BE2C (cell line): ENCODE measurements at places on chromosomes 13 and 19.

DNA sequence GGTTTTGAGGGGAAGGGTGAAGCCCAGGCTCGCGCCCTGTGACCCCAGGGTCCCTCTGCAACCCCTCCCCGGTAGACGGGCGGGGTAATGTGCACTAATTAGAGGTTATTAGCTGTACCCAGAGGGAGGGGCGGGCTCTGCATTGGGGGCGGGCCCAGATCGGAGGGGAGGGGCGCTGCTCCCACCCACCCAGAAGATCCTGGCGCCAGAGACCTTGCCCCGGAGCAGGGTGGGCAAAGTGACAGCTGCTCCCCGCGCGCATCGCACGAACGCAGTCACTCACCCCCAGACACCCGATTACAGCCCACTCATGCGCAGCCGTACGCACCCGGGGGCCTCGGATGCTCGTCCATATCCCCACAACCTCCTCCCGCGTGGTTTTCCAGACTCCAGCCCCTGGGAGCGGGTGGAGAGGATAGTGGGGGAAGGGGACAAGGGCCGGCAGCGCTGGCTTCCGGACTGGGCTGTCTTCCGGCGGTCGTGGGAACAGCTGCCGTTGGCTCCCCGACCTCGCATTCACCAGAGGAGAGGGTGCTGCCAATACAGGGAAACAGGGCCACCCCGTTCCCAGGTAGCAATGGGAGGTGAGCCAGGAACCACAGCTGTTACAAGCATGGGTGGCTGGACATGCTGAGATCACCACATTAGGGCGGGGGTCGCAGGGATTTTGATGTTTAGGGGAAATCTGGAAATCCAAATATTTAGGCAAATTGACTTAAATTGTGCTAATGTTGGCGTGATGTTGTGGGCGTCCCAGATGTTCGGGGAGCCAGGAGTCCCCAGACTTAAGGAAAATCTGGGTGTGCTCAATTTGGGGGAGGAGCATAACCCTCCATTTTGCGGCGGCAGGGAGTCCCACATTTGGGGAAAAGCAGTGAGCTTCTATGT is 2.9 kb upstream of the HOOK2 start:
- DNase-seq: peak; percentile 90

DNA sequence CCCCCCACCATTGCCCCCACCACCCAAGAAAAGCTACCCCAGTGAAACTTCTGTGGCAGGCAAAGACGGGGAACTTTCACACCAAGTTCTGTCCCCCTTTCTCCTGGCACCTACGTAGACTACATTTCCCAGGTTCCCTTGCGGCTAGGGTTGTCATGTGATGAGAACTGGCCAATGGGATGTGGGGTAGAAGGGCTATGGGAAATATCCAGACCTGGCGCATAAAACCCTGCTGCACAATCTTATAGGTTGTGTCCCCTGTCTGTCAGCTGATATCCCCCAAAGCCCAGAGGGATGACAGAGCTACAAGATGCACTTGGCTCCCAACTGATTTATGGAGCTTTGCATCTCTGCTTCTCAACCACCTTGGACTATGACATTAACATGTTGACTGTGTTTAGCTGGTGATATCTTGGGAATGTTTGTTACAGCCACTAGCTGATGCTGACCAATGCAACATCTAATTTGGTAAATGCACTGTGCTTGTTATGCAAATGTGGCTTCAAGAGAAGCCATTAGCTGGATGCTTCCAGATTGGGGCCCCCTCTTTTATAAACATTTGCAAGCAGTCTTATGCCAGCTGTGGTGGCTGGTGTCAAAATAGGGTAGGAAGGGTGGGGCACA is 6.1 kb downstream of the SH2D3A start:
- peak; percentile 55 for DNase-seq

GRCh38 chr13:67083519-67083918 is 146.6 kb downstream of the PCDH9 start:
- DNase-seq: no peak

GRCh38 chr13:41944635-41945397 is 16.1 kb downstream of the VWA8 start:
- DNase-seq: no peak

DNA sequence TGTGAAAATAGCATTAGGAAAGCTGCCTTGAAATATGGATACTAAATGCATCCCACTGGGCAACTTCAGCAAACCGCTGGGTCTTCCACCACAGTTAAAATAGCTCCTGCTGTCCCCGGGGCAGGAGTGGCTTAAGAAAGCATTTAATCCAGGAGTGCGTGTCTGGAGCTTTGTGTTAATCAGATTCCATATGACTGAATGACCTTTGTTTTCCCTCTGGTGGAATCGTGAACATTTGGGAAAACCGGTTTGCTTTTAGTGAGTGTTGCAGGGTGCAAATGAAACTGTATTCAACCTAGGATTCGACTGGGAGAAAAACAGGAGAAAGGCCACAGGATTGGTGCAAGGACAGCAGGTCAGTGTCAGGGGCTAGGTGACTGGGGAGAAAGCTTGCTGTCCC is 237.6 kb upstream of the MAB21L1 start:
- peak; percentile 56 for DNase-seq

- no peak for DNase-seq
Observed at GRCh38 chr13:99746637-99747402, 224.7 kb downstream of the ZIC5 start.

DNA sequence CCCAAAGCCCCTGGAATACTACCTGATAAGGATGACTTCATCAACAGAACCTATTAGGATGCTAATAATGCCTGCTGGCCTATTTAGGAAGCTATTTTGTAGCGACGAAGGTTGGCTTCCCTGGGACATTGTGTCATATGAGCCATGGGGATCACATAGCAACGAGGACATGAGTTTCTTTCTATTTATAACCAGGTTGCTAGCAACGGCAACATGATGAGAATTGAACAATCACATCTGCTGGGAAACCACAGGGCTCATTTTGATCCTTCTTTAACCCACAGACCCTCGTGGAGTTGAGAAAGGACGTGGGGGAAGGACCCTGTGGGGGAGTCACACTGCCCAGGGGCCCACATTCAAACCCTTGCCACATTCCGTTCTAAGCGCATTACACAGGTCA is 172.2 kb downstream of the COL4A1 start:
- DNase-seq: no peak

DNA sequence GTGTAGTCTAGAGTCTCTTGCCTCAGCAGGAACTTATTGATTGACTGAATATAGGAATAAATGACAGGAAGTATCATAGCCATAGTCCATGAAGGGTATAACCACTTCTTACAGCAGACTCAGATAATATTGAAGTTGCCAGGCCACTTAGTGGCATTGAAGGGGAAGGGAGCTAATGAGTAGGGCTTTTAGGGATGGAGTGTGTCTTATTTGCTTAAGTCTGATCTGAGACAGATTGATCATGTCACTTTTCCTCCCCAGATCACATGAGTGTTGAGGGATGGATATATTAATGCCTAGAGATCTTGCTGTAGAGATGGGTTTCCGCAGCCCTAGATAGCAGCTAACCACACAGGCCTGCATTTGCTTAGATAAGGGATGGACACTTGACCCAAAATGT is 62.2 kb upstream of the NBEA start:
- no peak for DNase-seq

GRCh38 chr13:28012896-28013295 is 24.4 kb upstream of the URAD start:
- DNase-seq: no peak

- no peak for DNase-seq
Observed at GRCh38 chr13:44487989-44488388, 88.1 kb downstream of the TSC22D1 start.

- no peak for DNase-seq
Observed at GRCh38 chr13:45413826-45414307, 4.3 kb downstream of the SLC25A30 start.

- peak; percentile 91 for DNase-seq
Observed at GRCh38 chr19:41993612-41994483, at the start of gene ATP1A3. ATP1A3 (minus strand) TSS chr19:41994230; CDS start chr19:41994076, 154 bp downstream.

DNA sequence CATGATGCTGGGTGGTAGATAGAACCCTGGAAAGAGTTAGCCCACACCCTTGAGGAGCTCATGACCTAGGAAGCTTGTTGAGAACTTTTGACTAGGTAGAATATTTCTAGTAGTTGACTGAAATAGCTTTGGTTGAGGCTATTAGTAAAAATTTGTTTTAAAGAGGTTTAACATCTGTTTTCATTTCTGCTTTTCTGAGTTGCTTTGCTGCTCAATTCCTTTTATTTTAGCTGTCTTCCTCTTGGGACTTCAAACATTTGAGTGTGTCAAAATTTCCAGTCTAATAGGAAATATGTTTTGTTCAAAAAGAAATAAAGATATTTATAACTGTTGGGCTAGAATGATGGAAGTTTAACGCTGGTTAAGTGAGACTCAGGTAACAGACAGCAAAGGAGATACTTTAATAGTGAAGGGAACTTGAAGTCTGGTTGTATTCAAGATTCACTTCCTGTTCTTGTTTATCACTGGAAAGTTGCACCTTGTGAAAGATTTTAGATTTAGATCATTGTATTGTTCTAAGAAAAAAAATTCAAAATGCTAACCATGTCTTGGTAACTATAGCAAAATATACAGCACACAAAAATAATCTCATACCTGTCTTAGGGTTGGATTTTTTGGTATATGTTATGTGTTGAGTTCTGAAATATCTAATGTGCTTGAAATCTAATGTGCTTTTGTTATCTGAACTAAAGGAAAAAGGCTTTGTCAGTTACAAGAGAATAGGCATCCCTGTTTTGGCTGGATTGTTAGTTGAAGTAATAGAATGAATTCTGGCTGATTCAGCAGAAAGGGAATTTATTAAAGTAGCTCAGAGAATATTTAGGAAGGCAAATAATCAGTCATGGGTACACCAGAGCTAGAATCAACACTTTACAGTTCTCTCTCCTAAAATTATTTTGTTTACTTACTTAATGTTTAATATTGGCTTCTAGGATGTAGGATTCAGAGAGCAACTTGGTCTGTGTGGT is 24.4 kb upstream of the GPR18 start:
- no peak for DNase-seq

- DNase-seq: no peak
Observed at GRCh38 chr13:51923983-51924539, 62.3 kb downstream of the CCDC70 start.

DNA sequence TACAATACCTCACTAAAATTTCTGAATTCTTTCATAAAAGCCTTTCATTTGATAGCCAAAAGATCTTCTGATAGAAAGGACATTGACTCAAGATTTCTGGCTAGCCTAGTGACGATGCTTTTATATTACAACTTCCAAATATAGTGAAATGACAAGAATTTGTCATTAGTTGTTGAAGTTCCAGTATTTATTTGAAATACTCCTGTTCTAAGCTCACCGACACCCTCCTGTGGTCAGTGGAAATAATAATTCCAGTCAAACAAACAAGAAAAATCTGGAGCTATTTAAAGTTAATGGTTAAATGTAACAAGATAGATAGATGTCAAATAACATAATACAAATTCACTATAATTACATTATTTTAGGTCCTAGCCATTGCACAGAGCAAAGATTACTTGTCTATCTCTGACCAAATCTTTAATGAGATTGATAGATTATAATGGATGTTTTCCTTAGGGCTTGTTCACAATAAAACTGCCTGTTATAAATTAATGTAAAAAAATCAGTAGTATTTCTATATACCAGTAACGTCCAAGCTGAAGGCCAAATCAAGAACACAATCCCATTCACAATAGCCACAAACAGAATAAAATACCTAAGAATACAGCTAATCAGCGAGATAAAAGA is 195.5 kb downstream of the RGCC start:
- peak; percentile 29 for DNase-seq
